ENCODE measurements at places on chromosomes 6 and 20.
A peak's percentile ranks its signal among the peaks of the same experiment; 100 is the strongest.

GRCh38 chr6:39411465-39411864 is 89.0 kb upstream of the KCNK16 start:
- DNase-seq = no peak

DNA sequence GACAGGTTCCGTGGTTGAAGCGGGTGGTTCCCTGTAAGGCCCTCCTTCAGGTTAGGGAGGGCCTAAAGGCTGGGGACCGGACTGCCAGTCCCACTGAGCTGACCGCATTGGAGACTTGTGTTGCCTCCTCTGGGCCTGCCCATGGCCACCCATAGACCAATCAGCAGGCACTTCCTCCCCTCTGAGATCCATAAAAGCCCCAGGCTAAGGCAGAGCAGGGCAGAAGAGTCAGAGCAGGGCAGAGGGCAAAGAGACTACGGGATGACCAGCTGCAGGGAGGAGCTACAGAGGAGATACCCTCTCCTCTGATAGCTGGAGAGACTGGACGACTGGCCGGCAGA is 537.4 kb downstream of the TENT5A start:
- no peak for DNase-seq

- no peak for DNase-seq
Measured at GRCh38 chr6:139711804-139712585, 337.5 kb upstream of the CITED2 start.

DNA sequence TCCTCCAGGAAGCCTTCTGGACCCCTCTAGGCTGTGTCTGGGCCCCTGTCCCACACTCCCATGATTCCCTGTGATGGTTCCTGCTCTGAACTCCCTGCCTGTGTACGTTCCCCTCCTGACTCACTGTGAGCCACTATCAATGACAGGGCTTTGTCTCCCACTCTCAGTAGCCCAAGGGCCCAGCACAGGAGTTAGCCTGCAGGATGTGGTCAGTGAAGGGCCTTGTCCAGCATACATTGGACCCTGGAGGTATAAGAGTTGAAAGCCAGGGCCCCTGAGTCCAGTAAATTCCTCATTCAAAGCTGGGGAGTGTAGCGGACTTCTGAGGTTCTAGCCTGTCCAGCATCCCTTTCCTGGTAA is 19.0 kb downstream of the ZBP1 start:
- DNase-seq = no peak

- DNase-seq = no peak
Measured at GRCh38 chr6:98576791-98577190, 257.6 kb upstream of the POU3F2 start.

DNA sequence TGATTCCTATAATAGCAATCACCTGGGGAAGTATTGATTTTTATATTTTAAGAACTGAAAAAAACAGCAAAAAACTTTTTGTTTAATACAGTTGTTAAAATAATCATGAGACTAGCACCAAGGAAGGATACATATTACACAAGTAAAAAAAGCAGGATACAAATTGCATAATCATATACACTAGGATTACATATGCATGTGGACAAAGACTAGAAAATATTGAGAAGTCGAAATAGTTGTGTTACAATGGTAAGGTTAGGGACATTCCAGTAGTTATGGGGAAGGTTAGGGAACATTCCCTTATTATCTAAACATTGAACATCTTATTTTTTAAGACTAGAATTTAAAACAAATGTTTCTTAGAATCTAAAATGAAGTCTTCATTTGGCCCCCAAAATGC is 9.5 kb downstream of the NUS1 start:
- DNase-seq = no peak

DNA sequence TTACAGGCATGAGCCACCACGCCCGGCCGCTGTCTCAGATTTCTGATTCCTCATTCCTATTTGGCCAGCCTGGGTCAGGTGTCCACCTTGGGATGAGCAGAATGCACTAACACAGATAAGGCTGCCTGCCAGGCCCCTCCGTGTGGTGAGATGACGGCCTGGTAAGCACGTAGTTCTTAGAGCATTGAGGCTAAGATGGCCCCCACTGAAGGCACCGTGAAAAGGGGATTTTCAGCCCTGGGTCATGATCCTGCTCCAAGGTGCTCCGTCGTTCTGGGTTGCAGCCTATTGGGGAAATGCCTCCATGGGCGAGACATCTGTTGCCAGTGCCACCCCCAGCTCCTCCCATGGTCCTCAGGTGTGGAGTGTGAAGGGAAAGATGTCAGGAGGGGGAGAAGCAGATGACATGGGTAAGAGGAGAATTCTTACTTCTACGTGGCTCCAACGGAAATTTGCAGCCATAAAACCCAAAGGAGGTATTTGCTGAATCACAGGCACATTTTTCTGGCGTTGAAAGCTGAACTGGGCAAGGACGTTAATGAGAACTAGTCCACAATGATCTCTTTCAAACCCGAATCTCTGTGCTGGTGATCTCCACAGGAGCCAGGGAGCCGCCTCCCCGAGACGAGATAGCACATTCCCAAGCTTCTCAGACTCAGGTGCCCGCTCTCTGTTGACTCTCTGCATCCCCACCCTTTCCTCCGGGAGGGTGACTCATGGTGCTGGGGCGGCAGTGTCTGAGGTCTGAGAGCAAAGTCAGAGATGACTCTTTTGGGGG is 34.0 kb upstream of the BMP6 start:
- DNase-seq = peak; percentile 7

- DNase-seq = peak; percentile 2
Measured at GRCh38 chr20:37774156-37774555, 80.3 kb downstream of the CTNNBL1 start.

DNA sequence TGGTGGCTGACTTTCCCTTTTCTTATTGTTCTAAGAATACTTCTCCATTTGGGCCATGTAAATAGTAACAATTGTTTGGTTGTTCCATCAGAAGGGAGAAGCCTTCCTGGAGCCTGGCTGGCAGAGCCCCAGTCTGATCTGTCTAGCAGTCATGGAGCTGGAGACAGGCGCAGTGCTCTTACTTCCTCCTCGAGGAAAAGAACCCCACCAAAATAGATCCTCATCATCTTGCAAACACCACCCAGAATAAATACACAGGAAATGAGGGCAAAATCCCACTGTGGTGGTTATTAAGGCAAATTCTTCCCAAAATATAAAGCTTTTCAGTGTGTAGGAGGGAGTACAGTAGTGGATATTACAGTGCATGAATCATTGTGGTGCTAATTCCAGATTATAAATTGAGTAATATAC is 195.1 kb upstream of the SGK1 start:
- no peak for DNase-seq

- DNase-seq = peak; percentile 46
Measured at GRCh38 chr6:97059473-97059872, 134.9 kb downstream of the KLHL32 start.

- DNase-seq = no peak
Measured at GRCh38 chr20:6114696-6115095, 8.1 kb downstream of the FERMT1 start.

- DNase-seq = no peak
Measured at GRCh38 chr6:25237579-25237978, 41.6 kb upstream of the CARMIL1 start.

DNA sequence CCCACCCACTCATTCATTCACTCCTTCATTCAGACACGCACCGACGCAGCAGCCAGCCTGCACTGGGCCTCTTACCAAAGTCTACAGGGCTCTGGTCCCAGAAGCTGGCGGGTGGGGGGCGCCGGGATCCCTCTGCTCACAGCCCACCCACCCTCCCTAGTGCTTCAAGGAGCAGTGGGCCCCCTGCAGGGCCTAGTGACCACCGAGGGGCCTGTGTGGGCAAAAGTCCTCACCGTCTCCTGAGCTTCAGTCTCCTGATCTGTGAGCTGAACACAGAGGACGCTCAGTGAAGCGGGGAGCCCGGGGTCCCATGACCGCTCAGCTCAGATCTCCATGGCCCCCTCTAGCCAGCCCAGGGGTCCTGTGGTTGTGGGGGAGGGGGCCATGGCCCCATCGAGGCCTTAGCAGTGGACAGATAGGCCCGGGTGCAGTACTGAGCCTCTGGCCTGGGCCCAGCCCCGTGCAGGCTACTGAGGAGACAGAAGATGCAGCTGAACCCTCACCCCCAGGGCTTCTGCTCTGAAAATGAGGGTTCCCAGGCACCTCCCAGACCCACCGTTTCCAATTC is 33.4 kb upstream of the MRGBP start:
- DNase-seq = no peak

- no peak for DNase-seq
Measured at GRCh38 chr6:154909311-154909710, 85.8 kb upstream of the TIAM2 start.

GRCh38 chr6:87093199-87093598 is 1.7 kb downstream of the CGA start:
- no peak for DNase-seq

GRCh38 chr20:60570481-60571277 is 612.5 kb downstream of the CDH26 start:
- no peak for DNase-seq

DNA sequence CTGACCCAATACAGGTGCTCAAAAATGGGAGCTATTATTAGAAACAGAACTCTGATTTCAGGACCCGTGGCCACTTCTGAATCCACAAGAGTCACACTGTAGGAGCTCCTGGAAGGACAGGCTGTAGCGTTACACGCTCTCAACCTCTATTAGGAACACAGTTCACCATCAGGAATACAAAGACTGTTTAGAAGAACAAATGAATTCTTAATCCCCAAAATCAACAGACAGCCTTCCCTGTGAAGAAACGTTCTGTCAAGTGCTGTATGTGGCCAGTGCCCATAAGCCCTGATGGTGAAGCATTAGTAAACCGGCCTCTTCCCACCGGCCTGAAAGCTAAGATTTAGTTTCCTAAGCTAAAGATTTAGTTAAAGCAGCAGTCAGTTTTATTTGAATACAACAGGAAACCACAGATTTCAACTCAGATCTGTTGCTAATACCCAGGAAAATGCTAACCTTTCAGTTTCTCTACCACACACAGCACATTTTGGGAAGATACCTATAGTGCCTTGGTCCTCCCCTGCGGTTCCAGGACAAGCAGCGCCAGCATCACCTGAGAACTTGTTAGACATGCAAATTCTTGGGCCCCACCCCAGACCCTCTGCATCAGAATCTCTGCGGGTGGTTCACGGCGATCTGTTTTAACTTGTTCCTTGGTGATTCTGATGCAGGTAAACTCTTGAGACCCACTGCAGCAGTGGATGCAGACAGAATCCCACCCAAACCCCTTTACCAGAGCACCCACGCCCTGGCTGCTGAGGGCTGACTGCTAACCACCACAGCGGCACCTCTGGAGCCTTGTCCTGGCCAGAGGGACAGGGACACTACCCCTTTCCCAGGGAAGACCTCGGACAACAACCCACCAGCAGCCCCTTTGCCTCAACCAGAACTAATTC is 33.4 kb downstream of the MTRES1 start:
- DNase-seq = peak; percentile 55

DNA sequence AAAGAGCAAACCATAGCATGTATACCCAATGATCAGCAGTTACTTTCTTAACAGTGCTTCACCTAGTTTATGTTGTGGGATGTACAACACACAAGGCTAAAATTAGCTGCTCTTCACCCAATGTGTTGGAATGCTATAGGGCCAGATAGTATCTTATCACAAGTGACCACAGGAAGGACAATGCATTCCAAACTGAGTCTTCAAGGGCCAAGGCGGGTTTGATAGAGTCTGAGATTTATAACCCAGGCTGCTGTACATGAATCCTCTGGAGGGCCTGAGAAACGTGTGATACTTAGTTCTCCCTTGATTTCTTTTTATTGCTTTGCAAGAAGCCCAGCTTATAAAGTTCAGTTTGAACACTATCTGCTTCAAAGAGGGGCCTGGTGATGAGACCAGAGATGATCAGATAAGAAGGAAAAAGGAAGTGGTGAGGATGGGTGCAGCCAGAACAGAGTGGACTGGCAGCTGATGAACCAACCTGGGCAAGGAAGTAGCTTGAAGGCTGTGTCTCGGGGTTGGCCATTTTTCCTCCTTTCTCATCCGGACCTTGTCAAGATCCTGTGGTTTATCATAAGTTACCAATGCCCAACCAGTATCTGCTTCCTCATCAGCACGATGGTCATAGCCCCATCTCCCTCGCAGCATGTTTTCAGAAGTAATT is 62.2 kb upstream of the BMP2 start:
- DNase-seq = no peak

GRCh38 chr6:148827416-148828045 is 80.7 kb downstream of the UST start:
- no peak for DNase-seq

GRCh38 chr20:20956513-20956931 is 149.6 kb downstream of the LINC00237 start:
- DNase-seq = no peak

- peak; percentile 75 for DNase-seq
Measured at GRCh38 chr6:31651602-31652191, 764 bp downstream of the BAG6 start.

DNA sequence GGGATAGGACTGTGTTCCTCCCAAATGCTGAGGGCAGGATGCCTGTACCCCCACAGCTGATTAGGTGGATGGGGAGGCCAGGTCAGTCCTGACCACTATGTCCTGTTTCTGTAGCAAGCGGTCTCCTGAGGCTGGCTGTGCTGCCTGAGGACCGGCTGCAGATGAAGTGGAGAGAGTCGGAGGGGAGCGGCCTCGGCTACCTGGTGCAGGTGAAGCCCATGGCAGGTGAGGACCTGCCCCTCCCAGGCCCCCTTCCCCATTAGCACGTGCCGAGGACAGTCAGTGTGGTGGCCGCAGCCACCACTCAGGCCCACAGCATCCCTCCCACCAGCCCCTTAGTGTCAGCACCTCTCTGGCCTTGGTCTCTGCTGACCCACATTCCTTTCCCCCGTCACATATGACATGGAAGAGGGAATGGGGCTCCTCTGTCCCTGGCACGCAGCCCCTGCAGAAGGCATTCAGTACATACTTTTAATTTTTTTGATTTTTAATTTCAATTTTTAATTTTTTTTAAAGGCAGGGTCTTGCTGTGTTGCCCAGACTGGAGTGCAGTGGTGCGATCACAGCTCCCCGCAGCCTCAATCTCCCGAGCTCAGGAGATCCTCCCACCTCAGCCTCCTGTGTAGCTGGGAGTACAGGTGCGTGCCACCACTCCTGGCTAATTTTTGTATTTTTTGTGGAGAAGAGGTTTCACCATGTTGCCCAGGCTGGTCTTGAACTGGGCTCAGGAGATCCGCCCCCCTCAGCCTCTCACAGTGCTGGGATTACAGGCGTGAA is 5.0 kb downstream of the COL20A1 start:
- DNase-seq = no peak

DNA sequence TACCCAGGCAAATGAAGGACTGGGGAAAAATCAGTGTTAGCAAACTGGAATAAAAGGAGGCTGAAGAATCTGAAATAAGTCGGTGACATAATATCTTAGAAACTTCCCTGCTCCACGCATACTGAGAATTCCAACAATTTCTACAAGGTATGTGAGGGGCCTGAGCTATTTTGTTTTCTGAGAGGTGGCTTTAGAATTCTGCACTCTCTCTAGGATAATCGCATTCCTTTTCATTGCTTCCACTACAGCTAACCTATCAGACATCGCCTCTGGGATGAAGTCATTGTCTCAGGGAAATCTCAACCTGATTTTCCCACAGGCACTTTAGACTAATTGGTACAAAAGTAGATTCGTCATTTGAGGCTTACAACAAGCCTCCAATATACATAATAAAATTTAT is 740.8 kb downstream of the PHF3 start:
- no peak for DNase-seq
